ENCODE measurements at places on chromosomes 11 and 22.
A peak's percentile ranks its signal among the peaks of the same experiment; 100 is the strongest.

DNA sequence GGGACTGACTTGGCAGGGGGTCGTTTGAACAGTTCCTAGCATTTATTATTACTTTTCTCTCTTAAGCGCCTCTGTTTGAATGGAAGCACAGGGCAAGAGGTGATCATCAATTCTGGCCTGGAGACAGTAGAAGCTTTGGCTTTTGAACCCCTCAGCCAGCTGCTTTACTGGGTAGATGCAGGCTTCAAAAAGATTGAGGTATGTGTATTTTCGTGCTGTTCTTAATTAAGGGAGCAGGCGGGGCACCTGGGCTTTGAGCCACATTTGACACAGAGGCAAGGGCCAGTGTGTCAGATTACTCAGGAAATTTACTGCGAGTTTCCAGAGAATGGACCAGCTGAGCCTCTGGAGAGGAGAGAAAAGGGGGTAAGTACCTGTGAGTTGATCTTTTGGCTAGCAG lies 102.4 kb upstream of the SORL1-AS1 start:
- DNase-seq = no peak

DNA sequence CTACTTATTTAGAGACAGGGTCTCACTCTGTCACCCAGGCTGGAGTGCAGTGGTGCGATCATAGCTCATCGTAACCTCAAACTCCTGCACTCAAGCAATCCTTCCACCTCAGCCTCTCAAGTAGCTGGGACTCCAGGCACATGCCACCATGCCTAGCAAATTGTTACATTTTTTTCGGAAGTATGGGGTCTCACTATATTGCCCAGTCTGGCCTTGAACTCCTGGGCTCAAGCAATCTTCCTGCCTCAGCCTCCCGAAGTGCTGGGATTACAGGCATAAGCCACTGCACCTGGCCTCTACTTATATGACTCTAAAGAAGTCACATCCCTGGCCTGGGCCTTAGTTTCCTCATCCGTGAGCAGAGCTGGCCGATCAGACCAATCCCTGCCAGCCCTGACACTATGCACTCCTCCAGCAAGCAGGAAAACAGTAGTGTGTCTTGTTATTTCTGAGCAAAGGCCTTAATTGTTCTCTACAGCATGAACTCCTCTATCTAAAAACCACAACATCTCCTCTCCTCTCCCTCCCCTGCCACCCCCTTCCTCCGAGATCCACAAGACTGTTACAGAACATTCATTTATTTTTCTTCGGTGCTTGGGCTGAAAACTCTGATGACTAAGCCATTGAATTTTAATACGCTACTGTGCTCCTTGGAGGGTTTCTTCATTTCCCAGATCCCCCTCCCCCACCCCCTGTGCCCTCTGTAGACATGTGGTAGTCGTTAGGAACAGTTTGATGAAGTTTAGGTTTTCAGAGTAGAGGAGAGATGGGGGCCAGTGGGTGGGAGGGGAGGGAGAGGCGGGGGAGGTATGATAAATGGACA lies 91.5 kb downstream of the ABTB2 start:
- DNase-seq = no peak

- DNase-seq = no peak
These were observed 387.6 kb upstream of the DDI1 start for GRCh38 chr11:103648670-103649400.

DNA sequence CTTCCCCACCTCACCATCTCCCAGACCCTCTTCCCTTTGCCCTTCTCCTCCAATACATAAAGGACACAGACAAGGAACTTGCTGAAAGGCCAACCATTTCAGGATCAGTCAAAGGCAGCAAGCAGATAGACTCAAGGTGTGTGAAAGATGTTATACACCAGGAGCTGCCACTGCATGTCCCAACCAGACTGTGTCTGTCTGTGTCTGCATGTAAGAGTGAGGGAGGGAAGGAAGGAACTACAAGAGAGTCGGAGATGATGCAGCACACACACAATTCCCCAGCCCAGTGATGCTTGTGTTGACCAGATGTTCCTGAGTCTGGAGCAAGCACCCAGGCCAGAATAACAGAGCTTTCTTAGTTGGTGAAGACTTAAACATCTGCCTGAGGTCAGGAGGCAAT lies 58.2 kb downstream of the TIMP3 start:
- no peak for DNase-seq

DNA sequence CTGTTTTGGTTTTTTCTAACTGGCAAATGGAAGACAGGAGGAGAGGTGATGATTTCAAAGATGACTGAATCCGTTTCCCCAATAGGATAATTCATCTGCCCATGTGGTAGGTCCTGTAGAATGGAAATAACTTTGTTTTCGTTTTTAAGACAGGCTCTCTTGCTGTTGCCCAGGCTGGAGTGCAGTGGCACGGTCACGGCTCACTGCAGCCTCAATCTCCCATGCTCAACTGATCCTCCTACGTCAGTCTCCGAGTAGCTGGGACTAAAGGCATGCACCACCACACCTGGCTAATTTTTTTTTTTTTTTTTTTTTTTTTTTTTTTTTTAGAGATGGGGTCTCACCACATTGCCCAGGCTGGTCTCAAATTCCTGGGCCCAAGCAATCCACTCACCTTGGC lies 77.4 kb upstream of the BIRC3 start:
- DNase-seq = no peak

DNA sequence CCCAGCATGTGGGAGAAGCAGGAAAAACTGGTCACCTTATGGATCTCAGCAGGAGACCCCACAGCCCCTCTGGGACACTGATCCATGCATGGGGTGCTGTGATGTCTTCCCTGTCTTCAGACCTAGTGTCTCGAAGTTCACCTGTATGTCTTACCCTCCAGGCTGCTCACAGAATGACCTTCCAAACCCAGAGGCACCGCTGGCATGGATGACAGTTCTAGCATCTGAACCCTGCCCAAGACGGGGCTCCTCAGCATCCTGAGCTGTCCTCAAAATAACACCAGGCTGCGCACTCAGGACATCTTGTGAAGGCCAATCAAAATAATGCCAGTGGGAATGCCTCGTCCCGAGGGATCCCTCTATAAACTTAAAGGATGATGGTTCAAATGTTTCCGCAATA lies 824.9 kb downstream of the TBC1D22A start:
- DNase-seq = no peak

- DNase-seq = no peak
These were observed 304.2 kb downstream of the DYNC2H1 start for GRCh38 chr11:103413266-103413888.

DNA sequence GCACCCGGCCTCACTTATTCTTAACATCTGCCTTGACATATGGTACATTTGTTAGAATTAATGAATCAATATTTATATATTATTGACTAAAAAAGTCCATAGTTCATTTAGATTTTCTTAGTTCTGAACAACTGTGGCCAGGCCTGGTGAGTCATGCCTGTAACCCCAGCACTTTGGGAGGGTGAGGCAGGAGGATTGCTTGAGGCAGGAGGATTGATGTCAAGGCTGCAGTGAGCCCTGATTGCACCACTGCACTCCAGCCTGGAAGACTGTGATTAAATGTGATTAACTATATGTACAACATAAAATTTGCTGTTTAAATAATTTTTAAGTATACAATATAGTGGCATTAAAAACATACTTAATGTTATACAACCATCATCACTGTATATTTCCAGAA lies 5.6 kb downstream of the UVRAG start:
- DNase-seq = no peak

- no peak for DNase-seq
These were observed 4.6 kb downstream of the SYT12 start for GRCh38 chr11:67027483-67027930.

GRCh38 chr22:25654676-25655075 lies 87.3 kb upstream of the MYO18B start:
- no peak for DNase-seq

DNA sequence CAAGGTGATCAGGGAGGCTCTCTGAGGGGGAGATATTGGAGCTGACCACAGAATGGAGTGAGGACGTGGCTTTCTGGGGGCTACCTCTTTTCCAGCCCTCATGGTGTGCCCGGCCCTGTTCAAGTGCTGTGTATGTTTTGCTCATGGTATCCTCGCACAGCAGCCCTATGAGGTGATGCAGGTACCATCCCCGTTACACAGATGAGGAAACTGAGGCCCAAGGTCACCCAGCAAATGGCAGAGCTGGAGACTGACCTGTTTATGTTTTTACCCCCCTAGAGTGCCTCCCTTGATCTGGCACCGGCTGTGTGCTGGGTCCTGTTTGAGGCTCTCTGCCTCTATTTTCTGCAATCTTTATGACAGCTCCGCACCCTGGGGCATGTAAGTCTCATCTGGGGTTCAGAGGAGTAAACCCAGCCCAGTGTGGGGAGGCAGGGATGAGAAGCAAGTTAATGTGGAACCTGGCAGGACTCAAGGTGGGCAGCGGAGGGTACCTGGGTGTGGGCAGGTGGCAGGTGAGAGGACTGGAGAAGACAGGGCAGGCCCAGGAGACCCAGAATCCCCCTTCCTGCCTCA lies 20.8 kb downstream of the SGSM1 start:
- no peak for DNase-seq

DNA sequence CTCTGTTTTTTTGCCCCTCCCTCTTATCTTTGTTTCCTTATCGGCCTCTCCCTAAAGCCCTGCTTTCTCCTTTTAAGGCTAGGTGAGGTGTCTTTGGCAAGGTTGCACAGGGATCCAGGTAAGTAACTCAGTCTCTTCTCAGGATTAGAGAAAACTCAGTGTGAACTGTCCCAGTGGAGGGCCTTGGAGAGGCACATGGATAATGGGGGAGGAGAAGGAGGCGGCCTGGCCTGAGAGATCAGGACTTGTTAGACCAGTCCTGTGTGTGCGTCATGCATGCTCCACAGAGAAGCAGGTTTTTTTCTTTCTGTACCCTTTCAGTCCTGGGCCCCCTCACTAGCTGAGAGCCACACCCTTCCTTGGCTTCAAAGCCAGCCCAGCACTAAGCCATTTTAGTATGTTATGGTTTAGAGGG lies 19.9 kb downstream of the CTNND1 start:
- DNase-seq = no peak

- DNase-seq = no peak
These were observed 24.5 kb downstream of the RTL6 start for GRCh38 chr22:44473580-44473979.

DNA sequence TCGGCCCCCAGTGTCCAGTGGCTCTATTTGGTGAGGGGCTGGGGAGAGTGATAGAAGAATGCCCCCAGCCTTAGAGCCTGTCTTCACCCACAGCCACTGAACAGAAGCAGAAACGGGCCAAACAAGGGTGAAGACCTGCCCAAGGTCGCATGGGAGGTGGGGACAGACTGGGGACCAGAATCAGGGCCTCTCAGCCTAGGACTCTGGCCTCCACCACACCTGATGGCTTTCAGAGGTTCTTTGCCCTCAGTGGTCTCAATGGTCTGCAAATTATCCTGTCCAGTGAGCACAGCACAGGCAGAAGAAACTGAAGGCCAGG lies 4.5 kb upstream of the MYRF start:
- no peak for DNase-seq

- DNase-seq = no peak
These were observed 130.5 kb downstream of the MORC2 start for GRCh38 chr22:30838111-30838510.

DNA sequence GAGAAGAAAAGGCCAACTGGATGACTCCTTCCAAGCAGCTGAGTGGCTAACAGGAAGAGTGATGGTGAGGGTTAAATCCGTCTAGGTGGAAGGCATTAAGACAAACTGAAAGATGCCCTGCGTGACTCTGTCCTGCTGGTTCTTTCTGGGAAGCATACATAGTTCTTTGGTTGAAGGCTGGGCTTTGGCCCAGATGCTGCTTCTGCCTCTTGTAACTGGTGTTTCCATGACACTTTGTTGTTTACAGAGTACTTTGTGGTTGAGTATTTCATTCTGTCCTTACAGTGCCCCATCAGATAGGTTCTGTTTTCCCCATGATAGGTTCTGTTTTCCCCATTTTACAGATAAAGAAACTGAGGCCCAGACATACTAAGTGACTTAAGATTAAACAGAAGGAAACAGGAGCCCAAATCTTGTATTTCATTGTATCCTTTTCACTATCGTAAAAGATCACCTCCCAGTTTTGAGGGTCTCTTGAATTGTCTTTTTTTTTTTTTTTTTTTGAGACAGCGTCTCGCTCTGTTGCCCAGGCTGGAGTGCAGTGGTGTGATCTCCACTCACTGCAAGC lies 124.3 kb upstream of the RASSF10 start:
- DNase-seq = no peak

DNA sequence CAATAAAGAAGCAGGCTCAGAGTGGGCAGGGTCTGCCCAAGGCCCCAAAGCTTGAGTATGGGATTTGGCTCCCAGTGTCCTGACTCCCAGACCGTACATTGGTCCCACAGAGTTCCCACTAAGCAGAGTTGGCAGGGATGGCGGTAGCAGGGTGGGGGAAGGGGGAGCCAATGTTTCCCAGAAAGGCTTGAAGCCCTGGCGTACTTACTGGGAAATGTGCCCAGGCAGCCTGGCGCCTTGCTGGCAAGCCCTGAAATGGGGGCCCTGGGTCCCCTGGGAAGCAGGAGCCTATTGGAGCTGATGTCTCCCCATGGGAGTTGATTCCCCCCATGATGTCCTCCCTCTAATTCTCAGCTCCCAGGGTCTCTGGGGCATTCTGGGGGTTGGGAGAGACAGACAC lies 9.3 kb downstream of the ARHGEF17 start:
- DNase-seq = no peak

- DNase-seq = no peak
These were observed 59.9 kb upstream of the C11orf58 start for GRCh38 chr11:16678466-16679116.

GRCh38 chr11:69686452-69686851 lies 11.3 kb upstream of the LTO1 start:
- no peak for DNase-seq

GRCh38 chr11:33000181-33000580 lies 15.5 kb upstream of the DEPDC7 start:
- no peak for DNase-seq

GRCh38 chr11:122319085-122319484 lies 203.1 kb upstream of the BLID start:
- no peak for DNase-seq

GRCh38 chr11:112972399-112973145 lies 11.4 kb downstream of the NCAM1 start:
- no peak for DNase-seq

GRCh38 chr22:36565686-36566085 lies 36.7 kb upstream of the EIF3D start:
- DNase-seq = no peak

DNA sequence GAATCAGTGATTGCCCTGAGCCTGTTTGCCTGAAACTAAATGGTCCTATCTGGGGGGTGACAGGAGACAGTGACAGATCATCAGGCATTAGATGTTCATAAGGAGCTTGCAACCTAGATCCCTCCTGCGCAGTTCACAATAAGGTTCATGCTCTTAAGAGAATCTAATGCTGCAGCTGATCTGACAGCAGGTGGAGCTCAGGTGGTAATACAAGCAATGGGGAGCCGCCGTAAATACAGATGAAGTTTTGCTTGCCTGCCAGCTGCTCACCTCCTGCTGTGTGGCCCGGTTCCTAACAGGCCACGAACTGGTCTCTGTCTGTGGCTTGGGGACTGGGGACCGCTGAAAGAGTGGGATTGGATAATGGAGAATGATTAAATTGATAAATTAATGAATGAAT lies 14.0 kb downstream of the NOX4 start:
- no peak for DNase-seq

DNA sequence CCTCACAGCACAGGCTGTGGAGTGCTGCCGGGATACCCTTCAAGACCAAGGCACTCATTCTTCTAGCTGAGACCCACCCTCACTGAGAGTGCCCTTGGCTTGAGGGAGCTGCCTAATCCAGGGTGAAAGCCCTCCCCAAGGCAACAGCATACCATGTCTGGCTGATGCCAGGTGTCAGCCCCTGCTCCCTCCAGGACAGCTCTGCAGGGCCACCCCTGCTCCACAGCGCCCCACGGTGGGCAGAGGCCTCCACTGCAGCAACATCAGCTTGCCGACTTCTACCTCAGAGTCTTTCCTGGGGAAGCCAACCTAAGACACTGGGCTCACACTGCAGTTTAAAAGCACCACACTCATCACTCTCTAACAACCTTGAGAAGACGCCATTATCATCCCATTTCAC lies 29.0 kb downstream of the TTLL1 start:
- peak; percentile 8 for DNase-seq
